Tibial nerve (tissue), 4 donors: ENCODE measurements at places on chromosomes 3 and 15.

- DNase-seq, result no peak
These were observed 88.4 kb upstream of the PLSCR4 start for GRCh38 chr3:146339349-146339748.

- no peak for DNase-seq
These were observed 220.0 kb upstream of the NANOGP8 start for GRCh38 chr15:35305031-35305550.

- no peak for DNase-seq
These were observed 109.7 kb downstream of the POLQ start for GRCh38 chr3:121436074-121436473.

- no peak for DNase-seq
These were observed 67.2 kb downstream of the HMG20A start for GRCh38 chr15:77487888-77488287.

- no peak for DNase-seq
These were observed 5.7 kb downstream of the MORF4L1 start for GRCh38 chr15:78878356-78878755.

DNA sequence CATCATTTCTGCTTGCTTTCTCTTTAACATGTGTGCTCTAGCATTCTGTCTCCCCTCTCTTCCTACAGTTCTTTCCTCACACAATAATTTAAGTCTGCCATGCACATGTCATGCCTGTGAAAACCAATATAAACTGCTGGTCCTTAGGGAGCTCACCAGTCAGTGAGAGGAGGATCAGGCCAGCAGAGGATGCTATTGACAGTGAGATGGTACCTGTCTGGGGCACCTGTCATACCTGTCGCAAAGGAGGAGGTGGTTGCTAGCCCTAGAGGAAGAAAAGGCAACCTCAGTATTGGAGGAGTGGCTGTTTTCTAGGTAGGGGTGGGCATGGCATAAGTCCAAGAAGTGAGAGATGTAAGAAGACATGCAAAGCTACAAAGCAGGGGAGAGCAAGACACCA lies 194.6 kb downstream of the GABRG3 start:
- DNase-seq, result no peak

DNA sequence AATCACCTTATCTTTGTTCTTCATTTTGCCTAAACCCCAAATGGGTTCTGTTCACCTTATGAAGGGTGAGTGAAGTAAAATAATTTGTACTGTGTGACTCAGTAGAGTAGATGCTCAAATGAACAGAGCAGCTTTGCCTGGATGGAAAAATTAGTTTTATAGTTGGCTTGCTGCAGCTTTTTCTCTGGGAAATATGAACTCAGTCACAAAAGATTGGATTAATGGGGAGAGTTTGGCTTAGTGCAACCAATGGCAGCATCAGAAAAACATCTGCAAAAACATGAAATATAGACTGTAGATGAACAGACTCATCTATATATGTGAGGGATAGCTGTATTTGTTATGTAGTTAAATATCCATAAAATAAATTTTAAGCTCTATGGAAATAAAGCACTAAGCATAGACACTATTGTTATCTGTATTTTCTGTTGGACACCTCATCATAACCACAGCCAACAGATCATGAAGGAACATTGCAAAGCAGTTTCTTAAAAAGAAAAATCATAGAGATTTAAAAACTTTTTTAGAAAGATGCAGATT lies 181.3 kb downstream of the ECT2 start:
- no peak for DNase-seq

DNA sequence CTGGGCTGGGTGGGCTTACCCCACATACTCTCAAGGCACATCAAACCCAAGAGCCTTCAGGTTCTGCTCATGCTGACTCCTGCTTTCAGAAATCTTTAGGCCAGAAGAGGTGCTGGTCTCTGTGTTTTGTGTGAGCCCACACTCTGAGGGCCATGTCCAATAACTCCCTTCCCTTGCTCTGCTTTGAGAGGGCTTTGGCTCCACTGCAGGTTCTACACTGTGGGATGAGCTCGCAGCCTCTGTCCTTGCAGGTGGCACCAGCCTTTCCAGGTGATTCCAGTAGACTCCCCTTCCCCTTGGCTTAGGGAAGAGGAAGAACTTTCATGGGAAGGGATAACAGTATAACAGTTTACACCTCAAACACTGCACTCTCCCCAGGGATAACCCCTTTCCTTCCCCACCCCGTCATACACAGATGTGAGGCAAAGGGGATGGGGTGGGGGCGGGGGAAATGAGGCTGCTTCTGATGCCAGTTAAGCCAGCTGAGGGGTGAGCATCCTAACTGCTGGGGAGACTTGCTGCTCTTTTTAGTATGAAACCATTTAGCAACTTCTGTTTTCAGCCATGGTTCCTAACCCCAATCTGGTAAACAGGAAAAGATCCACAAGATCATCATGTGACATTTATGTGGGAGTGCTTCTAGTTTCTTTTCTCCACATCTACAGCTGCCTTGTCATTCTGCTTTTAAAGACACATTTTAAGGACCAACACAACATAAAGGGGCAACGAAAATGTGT lies 262.4 kb downstream of the SLC9A9 start:
- no peak for DNase-seq

DNA sequence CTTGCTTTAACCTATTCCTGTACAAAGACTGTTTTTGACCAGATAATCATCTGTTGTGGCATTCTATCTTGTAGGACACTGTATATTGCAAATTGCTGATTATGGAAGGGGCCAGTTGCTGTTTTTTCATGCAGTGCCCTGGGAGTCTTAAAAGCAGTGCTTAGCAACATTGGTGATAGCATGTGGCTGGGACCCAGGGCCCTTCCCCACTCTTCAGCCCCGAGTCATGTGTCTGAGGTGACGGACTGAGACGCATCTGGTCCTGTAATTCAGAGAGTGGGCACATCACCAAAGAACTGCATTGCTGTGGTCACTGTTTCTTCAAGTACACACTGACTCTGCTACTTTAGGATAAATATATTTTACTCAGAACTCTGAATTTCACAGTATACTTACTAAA lies 63.4 kb downstream of the SNRK start:
- no peak for DNase-seq

DNA sequence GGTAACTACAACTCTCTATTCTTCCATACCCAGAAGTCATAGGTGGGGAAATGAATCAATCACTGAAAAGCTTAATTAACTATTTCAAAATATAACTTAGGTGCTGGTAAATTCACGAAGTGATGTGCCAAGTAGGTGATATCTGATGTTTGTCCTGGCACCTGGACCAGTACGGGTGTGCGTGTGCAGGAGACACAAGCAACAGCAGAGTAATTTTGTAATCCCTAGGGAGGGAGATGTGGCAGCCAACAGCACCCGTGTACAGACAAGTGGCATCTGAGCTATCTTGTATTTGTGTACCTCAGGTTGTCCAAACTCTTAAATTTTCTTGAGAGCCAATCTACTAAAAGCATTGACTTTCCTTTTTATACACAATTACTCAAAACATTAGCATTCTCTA lies 22.8 kb downstream of the USF3 start:
- no peak for DNase-seq

- no peak for DNase-seq
These were observed 57.6 kb upstream of the NEO1 start for GRCh38 chr15:72994534-72995177.

DNA sequence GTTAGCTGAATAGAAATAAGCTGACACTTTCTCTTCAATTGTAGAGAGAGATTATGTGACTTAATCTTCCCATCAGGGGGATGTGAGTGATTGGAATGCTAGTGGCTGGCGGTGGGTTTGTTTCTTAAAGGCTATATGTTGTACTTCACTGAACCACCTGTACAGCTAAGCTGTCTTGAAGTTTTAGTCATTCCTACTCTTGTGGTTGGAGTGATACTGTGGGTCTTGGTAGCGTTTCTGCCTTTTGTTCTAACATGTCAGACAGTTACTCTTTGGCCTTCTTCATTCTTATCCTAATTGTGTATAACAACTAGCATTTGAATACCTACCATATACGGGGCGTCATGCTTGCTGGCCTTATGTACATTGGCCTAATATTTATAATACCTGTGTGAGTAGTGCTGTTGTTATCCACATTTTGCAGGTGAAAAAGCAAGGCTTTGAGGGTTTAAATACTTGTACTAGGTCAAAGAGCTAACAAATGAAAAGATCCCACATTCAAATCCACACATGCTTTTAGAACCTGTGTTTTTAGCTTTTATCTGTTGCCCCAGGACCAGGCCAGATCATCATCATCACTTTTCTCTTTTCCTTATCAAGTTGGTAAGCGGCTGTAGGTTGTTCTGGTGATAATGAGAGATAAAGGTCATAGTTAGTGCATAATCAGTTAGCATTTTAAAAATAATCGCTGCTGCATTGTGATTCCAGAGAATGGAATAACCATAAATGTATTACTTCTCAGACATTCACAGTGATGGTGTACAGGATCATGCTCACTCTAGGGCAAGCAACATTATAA lies 50.2 kb downstream of the AKAP13 start:
- DNase-seq, result no peak

DNA sequence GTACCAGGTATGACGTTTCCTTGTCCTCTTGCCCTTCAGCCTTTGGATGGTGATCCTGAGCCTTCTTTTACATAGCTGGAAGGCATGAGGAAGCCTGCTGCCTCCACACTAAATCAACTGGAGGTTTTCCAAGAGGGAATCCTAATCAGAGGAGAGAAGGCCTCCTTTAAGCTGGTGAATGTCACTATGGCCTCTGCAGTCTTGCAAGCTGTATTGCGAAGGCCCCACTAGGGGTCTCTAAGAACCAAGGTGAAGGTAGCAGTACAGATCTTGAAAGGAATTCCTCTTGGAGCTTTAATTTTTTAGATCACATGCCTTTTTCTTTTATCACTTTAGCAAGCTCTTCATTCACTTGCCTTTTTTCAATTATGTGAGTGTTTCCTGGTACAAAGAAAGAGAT lies 119.2 kb downstream of the GHSR start:
- DNase-seq, result no peak

GRCh38 chr3:153881201-153881600 lies 240.0 kb upstream of the ARHGEF26 start:
- no peak for DNase-seq

- DNase-seq, result no peak
These were observed 8.6 kb upstream of the SRP14 start for GRCh38 chr15:40047415-40048210.

GRCh38 chr3:113245761-113246161 lies 34.4 kb downstream of the BOC start:
- peak; percentile 59 for DNase-seq

DNA sequence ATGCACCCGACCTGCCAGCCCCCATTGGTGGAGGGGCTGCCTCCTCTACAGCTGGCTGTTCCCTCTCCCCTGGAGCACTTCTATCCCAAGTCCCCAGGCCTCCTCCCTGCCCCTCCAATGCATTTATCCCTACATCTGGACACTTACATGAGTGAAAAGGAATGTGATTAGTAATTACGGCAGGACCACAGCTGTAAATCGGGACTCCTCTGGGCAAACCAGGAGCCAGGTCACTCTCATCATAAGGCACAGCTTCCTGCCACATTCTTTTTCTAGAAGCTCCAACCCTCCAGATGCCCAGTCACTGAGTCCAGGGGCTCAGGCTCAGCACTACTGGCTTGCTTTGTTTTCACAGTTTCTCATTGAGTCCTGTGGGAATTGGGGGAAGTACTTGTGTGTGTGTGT lies 54.3 kb downstream of the IL20RB start:
- no peak for DNase-seq

DNA sequence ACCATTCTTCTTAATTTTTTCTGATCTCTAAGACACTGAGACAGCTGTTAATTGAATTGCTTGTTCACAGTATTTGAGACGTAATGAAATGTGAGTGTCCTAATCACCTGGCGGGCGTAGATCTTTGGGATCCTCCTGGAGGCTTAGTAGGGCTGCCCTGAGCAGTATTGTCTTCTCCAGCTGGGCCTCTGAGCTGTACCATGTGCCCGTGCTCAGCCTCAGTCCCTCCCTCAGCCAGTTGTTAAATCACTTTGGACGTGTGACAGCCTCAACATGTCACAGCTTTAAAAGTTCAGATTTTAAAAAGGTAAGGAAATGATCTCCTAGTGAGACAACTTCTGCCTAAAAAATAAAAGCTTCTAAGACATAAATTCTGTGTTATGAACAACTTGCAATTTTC lies 35.5 kb downstream of the IGF1R start:
- no peak for DNase-seq

GRCh38 chr3:192106543-192106942 lies 620.8 kb downstream of the FGF12 start:
- no peak for DNase-seq

- DNase-seq, result no peak
These were observed 262.5 kb downstream of the SOX2 start for GRCh38 chr3:181974198-181974597.

DNA sequence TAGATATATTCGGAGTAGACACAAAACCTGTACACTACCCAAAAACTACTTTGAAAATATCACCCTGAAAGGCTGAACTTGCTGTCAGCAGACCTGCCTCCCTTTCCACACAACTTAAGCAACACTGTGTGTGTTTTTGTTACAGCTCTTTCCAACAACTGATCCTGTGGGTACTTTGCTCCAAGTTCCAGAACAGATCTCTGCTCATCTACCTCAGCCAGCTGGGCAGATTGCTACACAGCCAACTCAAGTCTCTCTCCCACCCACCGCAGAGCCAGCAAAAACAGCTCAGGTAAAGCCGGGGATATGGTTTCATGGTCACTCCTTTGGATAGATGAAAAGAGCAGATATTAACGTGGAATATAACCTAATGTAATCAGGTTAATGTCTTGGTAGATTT lies 19.7 kb upstream of the SLC22A13 start:
- no peak for DNase-seq

GRCh38 chr3:123816673-123817207 lies 67.4 kb downstream of the MYLK start:
- no peak for DNase-seq

GRCh38 chr3:51389423-51390183 lies 1.5 kb upstream of the RBM15B start:
- DNase-seq, result no peak

- no peak for DNase-seq
These were observed 20.1 kb upstream of the SKIL start for GRCh38 chr3:170337420-170337819.

- no peak for DNase-seq
These were observed 133.5 kb upstream of the STT3B start for GRCh38 chr3:31399271-31399670.

- no peak for DNase-seq
These were observed 126.8 kb upstream of the GOLGA6L4 start for GRCh38 chr15:84108728-84109127.

DNA sequence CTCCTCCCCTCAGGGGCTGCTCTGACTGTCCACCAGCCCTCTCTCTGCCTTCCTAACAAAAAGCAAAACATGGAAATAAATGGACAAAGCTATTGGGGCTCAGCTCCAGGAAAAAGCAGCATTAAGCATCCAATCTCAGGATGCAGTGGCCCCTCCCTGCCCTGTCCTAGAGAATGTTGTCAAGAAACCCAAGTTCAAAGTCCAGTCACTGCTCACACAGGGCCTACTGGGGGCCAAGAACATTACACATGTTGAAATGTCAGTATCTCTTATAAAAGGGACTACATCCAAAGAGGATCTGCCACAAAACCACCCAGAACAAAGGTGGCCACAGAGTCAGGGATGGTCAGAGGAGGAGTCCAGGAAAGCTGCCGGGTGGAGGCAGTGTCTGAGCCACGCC lies 7.6 kb upstream of the GRIP2 start:
- DNase-seq, result no peak
